ENCODE measurements at places on chromosomes 5 and 9.
A peak's percentile ranks its signal among the peaks of the same experiment; 100 is the strongest.

DNA sequence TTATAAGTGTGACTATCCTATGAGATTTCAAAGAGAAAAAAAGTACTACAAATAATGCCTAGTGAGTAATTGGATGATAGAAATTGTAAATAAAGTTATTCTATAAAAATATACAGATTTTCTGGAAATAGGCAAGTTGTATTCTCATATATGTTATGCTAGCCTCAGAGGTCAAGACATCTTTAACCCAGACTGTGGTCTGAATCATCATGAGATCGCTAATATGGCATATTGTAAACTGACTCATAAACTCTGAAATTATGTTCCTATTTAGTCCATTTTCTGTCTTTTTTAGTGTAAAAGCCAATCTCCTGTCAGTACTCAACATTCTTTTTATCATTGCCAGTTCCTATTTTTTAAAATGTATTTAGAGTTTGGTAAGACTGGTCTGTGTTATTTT lies 14.2 kb downstream of the LOX start:
- no peak for DNase-seq

- no peak for DNase-seq
These were observed 41.4 kb upstream of the IFNK start for GRCh38 chr9:27482709-27483108.

DNA sequence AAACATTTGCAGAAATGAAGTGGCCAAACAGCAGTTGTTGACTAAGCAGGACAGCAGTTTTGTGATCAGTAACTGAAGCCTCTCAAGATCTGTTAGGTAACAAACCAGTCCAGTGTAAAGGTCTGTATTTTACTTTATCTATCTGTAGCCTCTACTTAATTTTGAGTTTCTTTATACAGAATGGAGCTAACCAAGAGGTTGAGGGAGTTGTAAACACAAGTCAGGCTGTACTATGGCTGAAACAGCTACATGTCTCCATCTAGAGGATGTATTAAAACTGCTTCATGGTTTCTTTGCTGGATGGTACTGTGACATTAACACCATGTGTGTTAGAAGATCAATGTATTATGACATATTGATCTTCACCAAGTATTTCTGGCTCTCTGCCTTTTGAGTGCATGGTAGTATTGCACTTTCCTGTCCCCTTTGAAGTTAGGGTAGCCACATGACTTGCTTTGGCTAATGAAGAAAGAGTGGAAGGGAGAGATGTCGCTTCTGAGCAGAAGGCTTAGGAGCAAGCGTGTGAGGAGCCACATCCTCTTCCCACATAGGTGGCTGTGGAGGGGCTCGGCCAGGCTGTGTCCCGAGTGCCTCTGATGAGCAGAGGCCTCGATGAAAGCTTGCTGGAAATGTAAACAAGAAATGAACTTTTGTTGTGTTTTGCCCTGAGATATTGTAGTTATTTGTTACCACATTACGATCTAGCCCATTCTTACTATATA lies 105.6 kb upstream of the PCA3 start:
- peak; percentile 81 for DNase-seq

DNA sequence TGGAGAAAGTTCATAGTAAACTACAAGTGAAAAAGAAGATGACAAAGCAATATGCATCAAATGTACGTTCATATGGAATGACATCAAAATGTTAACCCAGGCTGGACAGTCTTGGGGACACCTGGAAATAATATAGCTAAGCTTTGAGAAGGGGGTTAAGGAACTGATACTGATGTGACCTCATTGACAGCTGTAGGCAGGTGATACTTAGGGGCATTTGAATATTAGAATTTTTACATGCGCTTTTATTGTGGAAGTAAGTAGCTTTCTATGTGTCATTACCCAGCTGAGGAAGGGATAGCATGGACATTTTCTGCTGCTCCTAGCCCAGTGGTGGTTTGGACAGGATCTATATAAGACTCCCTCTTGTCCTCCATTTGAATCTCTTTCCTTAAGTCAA lies 299.7 kb downstream of the CWC27 start:
- DNase-seq, result no peak

- DNase-seq, result no peak
These were observed 286.2 kb downstream of the MCTP1 start for GRCh38 chr5:94998670-94999069.

- DNase-seq, result no peak
These were observed 63.1 kb downstream of the UGCG start for GRCh38 chr9:111959468-111960359.

DNA sequence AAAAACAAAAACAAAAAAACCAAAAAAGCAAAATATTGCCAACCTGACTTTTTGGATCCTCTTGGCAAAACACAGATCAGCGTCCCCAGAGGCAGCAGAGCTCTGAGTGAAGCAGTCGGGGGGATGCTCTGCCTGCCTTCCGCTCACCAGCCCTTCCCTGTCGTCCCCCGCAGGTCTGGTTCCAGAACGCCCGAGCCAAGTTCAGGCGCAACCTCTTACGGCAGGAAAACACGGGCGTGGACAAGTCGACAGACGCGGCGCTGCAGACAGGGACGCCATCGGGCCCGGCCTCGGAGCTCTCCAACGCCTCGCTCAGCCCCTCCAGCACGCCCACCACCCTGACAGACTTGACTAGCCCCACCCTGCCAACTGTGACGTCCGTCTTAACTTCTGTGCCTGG lies 20.7 kb downstream of the LHX2 start:
- DNase-seq, result no peak

- no peak for DNase-seq
These were observed 102.7 kb downstream of the FOCAD start for GRCh38 chr9:20786807-20787206.

DNA sequence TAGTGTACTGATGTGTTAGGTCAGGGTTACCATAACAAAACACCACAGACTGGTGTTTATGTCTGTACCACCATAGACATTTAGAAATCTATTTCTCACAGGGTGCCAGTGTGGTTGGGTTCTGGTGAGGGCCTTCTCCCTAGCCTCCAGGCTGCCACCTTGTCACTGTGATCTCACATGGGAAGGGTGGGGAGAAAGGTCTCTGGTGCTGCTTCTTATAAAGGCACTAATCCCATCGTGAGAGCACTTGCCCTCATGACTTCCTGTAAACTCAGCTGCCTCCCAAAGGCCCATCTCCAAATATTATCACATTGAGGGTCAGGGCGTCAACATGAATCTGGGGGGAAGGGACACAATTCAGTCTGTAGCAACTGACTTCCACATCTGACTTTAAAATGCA lies 49.8 kb downstream of the PIK3R1 start:
- no peak for DNase-seq

GRCh38 chr5:66945389-66946349 lies 250.9 kb downstream of the CD180 start:
- DNase-seq, result no peak

GRCh38 chr5:170277867-170278281 lies 19.7 kb downstream of the LCP2 start:
- peak; percentile 40 for DNase-seq

DNA sequence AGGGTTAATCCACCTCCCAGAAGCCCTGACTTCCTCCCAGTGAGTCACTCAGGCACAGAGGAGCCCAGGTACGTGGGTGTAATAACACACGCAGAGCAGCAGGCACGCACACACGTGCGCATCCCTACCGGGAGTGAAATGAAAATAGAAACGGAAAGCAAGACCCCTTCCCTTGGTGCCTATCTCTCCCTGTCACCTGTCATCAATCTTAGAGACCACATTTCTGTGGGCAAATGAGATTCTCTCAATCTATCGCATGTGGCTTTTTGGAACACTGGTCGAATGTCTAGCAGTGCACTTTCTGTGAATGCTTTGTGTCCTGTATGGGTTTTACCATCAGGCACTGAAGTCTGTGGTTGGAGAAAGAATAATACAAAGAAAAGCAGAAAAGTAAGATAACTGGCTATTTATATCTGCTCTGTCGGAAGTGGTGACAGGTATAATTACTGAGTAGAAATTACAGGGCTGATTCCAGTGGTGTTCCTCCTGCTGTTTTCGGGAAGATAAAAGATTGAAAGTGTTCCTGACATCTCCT lies 137.7 kb upstream of the GRIA1 start:
- DNase-seq, result peak; percentile 74

DNA sequence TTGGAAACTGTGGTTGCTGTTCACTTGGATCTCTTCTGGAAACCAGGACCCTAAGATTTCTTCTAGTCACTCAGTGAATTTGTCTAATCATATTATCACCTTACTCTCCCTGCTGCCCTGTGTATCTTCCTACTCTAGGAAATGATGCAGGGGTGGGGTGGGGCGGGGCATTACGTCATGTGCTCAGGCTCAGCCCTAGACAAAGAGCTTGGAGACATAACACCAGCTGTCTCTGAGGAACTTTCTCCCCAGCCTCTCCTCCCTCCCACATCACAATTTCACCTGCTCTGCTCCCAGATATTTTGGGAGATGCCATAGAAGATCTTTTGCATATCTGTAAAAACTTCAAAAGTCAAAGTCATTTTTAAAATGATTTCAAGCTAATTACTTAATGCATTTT lies 470.4 kb downstream of the ZSWIM6 start:
- no peak for DNase-seq

GRCh38 chr5:157540707-157541446 lies 34.7 kb downstream of the ADAM19 start:
- DNase-seq, result no peak

DNA sequence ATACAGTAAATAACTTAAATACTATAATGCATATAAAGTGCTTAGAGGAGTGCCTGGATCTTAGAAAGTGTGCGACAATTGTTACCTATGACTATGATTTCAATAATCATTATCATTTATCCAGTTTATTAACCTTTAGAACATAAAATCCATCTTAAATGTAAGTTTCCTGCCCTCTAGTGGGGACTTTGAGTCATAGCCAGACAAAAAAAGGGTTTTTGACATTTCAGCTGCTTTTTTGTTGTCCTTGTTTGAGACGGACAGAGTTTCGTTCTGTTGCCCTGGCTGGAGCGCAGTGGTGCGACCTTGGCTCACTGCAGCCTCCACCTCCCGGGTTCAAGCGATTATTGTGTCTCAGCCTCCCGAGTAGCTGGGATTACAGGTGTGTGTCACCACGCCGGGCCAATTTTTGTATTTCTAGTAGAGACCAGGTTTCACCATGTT lies 9.7 kb upstream of the C9orf152 start:
- DNase-seq, result peak; percentile 70

GRCh38 chr9:136305804-136306203 lies 1.9 kb upstream of the CCDC187 start:
- DNase-seq, result no peak

- DNase-seq, result peak; percentile 89
These were observed 29.8 kb downstream of the UGCG start for GRCh38 chr9:111926421-111926875.

DNA sequence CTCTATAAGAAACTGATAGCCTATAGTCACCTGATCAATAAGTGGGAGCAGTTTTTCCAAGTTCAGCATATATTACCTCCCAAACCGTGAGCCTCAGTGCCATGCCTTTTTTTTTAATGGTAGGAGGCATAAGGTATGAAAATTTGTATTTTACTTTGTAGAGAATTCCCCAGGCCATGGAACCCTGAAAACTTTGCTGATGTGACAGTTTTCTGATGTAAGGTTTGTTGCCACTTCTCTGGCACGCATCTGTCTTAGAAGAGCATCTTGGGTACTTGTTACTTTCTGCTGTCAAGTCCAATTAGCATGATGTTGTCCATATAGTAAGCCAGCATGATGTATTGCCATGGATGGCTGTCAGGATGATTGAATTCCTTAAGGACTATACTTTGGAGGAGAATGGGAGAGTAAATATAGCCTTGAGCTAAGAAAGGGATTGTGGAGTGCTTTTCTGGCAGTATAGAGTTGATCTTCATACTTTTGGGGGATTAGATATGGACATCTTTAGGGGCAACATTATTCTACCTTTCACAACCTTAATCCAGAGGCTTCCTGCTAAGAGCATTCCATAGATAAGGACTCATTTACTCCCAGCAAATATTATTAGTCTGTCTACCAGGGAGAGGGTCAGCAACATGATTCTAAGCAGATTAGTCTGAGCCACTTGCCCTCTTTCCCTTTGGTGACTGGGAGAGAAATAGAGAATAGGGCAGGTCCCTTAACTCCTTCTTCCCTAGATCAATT lies 389.6 kb downstream of the YTHDC2 start:
- no peak for DNase-seq

DNA sequence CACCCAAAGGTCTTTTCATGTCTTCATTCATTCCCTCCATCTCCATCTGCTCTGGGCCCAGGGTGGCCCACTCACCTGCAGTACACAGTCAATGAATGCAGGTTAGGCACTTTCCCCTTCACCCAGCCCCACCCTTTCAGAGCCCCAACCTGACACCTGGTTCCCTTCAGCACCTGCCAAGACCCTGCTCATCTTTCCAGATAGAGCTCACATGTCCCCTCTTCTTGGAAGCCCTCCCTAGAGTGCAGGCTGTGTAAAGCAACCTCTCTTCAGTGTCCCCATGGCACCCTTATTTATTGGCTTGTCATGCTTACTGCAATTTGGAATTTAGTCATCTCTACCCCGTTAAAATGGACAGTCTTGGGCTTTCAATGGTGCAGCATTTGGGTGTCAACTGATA lies 13.0 kb upstream of the CPEB4 start:
- no peak for DNase-seq

DNA sequence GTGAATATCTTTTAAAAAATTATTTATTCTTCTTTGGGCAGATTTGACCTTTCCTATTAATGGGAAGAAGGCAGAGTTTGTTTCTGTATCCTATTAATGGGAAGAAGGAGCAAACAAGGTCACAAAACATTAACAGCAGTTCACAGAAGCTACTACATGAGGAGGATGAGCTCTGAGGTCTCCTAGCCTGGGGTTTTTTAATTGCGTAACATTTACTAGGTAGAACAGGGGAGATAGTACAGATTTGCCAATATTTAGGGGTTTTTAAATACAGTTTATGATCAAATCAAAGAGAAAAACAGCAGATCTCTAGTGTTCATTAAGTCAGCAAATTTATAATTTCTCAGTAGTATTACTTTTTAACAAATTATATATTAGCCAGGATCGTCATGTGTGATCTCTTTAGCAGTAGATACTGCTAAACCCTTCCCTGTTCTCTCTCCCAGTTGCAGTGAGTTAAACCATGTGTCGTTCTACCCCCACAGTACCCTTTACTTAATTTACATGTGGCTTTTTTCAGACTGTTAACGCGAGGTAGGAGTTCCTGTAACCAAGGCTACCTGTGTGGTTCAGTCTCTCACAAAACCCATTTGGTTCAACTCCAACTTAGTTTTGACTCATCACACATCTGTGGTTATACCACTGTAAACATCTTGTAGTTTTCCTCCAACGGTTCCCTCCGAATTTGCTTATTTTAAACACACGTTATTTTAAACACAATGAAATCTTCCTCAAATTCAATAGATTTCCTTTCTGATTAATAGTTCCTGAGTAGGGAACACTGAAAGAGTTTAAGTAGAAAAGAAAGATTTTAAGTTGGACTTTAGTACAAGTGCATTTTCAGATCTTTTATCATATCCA lies 13.3 kb downstream of the SLC25A46 start:
- DNase-seq, result no peak

DNA sequence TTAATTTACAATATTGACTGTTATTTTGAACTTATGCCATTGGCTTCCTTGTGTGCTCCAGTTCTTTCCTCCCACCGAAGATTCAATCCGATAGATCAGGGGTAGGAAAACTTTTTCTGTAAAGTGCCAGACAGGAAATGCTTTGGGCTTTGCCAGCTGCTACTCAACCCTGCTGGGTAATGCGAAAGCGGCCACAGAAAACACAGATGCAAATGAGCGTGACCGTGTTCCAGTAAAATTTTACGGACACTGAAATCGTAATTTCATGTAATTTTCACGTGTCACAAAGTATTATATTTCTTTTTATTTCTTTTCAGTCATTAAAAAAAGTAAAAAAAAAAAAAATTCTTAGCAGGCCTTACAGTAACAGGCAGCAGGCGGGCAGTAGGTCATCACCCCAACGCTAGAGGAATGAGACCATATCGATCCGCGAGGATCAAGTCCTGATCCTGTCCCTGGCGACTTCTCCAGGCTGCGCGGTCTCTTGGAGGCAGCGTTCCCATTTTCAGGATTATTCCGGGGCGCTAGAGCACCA lies 599 bp downstream of the NMRK1 start:
- DNase-seq, result peak; percentile 60
